ENCODE measurements at places on chromosomes 1 and 21. TPM values are rescaled to one million over a fixed set of nuclear protein-coding genes. Genes with fewer than 3 reads are reported as not detected.

The RORC gene
- 1.3 TPM for total RNA-seq

The TESK2 gene
- total RNA-seq, result 4.3 TPM

The CASQ2 gene
- 865 TPM for total RNA-seq

The PIGR gene
- not detected for total RNA-seq

The CLDN17 gene
- not detected for total RNA-seq

The AMPD1 gene
- total RNA-seq, result not detected

The ACTL8 gene
- total RNA-seq, result not detected

The PCSK9 gene
- not detected for total RNA-seq

- DNase-seq, result no peak
These were observed 9.2 kb downstream of the RPS6KA1 start for GRCh38 chr1:26538480-26539412.

DNA sequence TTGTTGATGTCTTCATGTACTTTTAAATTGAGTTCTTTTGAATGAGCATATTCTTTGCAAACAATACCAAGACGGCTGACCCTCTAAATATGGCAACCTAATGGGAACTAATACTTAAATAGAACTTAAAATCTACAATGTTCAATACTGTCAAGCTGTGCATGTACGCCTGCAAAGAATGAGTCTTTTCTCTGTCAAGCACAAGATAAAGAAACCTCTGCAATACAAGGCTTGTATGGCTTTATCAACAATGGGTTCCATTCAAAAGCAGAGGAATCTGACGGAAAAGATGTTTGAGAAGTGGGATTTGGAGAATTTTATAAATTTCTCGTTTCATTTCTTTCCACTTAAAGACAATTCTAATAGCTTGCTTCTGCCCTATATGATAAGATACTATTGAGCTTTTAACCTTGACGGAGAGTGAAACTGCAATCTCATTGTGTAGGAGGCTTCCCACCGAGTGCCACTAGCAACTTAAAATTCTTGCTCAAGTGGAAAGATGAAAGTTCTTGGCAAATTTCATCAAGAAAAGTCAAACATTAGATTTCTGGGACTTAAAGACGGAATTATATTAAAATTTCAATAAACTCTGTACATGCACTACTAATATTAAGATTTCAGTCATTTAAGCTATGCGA is 119.8 kb downstream of the RGS21 start:
- no peak for DNase-seq

GRCh38 chr1:85421179-85421578 is 43.8 kb downstream of the DDAH1 start:
- DNase-seq, result no peak

DNA sequence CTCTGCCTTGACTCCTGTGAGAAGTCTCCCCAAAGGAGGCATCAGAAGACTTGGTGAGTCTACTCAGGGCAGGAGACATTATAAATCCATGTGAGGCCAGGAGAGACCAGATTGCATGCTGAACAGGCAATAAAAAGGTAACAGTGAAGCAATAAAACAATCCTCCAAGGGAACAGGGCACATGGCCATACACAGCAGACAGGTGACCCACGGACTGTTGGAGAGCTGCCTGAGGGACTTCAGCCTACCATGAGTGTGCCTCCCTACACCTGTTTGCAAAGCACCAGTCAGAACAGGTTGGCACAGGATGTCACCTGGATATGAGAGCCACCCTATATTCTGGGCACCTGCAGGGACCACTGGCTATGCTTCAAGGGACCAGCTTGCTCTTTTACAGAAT is 67.6 kb downstream of the MAB21L3 start:
- DNase-seq, result no peak

DNA sequence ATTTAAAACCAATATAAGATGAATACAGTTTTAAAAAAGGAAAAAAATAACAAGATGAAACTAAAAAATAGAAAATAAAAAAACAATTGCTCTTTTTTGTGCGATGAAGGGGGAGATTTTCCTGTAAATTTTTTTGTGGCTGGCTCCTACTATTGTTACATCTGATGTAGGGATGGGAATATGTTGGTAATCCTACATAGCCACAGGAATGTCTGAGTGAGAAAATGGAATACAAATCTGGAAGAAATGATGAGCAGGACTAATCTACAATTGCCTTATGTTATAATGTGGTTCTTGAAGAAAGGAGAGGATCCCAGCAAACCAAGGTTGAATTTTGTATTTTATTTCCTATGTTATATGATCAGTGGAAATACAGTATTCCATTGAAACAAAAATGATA is 40.9 kb downstream of the ATP6V1G3 start:
- DNase-seq, result no peak

DNA sequence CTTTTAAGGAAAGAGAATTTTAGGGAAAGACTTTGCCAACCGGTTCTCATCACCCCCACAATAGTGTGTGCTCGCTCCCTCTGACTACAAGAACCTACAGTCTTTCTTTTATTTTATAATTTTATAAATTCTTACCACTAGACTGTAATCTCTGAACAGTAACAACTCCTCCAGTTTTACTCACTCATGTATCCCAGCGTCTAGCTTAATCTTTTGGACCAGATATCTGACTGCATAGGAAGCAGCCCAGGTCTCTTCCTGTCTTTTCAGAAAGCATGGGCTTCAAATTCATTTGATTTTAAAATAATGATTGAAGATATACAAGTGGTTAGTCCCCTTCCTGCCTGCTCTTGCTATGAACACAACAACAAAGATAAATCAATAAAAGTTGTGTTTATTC is 19.0 kb upstream of the DUSP10 start:
- DNase-seq, result no peak

- DNase-seq, result no peak
These were observed 22.7 kb downstream of the ABL2 start for GRCh38 chr1:179206812-179207211.

DNA sequence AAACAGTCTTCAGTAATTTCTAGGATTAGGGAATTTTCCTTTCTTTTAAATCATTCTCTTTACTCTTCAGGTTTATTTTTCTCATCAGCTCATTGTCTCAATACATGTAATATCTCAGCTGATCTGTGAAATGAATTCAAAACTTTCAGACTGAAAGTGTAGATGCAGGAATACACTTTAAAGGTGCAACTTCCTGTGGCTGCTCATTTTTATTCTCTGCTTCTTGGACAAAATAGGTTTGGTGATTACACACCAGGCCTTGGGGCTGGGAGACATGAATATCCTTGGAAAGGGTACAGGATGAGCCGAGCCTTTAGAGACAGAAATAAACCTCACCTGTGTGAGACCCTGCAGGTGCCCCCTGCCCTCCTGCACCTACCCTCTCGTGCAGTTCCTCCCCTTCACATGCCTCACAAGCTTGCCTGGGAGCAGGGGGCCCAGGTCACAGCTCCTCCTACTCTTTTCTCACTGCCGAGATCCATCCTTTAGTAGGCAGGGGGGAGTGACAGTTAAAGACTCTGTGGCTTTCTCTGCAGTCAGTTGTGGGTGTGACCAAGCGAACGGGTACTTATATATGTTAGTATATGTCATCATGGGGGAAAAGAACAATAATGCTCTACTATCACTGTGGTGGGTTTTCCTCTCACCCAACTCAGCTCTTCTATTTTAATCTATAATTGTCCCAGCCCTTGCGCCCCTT is 23.6 kb downstream of the XCL2 start:
- no peak for DNase-seq

DNA sequence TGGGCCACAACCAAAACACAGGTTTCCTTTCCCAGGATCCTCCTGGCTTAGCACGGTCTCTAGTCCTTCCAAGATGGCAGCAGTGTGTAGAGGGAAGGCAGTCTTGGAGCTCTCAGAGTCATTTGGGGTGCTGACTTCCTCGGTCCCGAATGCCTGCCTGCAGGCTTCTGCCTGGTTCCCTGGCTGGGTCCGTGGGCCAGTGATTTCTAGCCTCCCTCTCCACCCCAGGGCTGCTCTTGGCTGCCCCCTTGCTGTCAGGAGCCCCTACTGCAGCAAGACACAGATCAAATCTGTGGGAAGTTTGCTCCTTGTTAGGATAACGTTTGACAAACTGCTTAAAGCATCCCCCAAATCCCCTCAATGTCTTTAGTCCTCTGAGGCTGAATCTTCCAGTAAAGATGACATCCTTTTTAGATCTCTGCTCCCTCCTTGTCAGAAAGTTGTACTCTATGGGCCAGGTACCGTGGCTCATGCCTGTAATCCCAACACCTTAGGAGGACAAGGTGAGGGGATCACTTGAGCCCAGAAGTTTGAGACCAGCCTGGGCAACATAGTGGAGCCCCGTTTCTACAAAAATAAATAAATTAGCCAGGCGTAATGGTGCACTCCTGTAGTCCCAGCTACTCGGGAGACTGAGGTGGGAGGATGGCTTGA is 272.5 kb downstream of the RRAGC start:
- no peak for DNase-seq

Data from right cardiac atrium (tissue), 5 donors.